ENCODE measurements at places on chromosomes 2 and 18.

GRCh38 chr2:81650048-81650971, 1345.8 kb upstream of the LRRTM1 start:
- no peak for DNase-seq

- no peak for DNase-seq
Measured at GRCh38 chr18:49959176-49959575, 145.8 kb upstream of the ACAA2 start.

DNA sequence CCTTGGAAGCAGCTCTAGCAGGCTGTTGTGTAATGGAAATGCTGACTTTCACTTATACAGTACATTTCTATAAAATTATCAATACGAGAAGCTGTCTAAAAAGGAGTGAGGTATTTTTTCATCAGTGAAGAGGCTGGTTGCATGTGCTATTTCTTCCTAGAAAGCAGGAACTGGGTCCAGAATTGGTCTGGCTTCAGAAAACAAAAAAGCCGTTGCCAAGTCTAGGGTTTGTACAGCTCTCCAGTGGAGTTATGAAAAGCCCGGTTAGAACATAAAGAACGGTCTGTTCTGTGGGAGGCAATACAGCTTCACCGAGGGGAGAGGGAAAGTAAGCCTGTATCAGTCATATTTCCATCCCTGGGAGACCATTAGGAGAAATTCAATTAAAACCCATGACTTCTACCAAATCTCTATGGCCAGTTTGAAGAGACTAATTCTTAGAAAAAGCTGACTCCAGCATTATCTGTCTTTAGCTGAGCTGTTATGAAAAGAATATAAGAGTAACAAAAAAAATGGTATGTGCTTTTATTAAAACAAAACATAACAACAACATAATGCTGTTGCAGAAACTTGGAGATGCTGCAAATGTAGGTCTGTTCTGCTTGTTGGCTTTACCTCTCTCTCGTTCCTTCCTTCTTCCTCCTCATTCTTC, 217.0 kb downstream of the CMPK2 start:
- DNase-seq: no peak

DNA sequence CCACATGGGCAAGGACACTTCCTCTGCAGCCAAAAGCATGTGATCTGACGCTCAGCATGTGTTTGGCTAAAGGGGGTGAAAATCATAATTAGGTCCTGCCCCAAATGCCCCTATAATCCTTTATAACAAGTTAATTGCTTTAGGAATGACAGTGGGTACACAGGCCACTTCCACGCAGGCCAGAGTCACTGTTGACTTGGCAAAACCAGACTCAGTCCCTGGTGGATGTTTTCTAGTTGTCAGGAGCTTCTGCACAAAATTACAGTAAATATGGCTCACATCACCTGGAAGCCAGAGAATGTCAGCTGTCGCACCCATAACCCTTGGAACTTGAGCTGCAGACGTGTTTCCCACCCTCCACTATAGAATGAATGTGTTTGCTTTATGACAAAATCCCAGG, 13.3 kb upstream of the PXDN start:
- DNase-seq: no peak

GRCh38 chr18:63553081-63553480, 10.9 kb downstream of the SERPINB12 start:
- DNase-seq: no peak

DNA sequence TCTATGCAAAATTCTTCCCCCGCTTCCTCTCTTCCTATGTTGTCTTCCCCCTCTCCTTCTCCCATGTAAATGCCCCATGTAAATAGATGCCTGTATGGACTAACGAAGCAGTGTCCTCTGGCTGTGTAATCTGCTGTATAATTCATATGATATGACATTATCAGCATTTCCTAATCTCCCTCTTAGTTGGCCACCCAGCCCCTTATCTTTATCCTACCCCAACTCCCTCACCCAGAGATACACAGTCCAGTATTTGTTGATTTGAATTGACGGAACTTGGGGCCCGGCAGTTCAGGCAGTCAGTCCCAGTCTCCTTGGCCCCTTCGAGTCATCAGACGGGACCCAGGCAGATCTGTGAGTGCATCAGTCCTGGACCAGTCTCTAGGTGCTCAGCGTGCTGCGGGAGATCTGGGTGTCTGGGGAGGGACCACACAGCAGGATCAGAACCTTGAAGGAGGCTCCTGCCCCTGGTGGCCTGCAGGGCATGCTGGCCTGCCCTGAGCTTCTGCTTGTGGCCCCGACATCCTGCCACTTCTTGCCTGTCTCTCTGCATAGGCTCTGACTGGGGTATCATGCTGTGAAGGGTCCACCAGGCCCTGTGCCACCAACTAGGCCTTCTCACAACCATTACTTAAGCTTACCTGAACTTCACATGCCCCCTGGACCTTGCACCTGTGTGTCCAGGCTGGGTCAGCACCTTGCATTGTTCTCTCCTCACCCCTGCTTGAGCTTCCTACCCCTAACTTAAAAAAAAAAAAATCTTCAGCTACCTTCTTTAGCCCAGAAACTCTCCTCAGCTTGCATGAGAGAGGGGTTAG, 88.1 kb upstream of the ATL2 start:
- no peak for DNase-seq

GRCh38 chr2:96551605-96552314, 15.2 kb downstream of the ARID5A start:
- no peak for DNase-seq

DNA sequence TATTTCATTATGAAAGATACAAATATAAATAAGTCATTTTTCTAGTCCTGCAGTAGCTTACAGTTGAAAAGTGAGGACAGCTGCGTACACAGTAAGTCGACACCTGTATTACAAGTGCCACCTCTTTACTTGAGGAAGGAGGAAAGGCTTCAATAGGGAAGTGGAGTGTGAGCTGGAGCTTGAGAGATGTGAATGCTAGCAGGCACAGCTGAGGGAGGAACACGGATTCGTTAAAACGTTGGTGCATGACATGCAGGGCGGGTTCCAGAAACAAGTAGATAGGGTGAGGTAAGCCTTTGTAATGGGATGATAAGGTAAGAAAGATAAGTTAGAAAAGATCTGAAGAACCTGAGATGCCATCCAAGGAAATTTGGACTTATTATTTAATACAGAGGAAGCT, 98.1 kb upstream of the CSRNP3 start:
- no peak for DNase-seq

All from activated T-helper 1 cell treated with Interleukin-2 at 50 U/mL for 16 hours (primary cell).